Left lung (tissue), 14 donors: ENCODE measurements at places on chromosomes 12 and 14. TPM values are rescaled to one million over a fixed set of nuclear protein-coding genes. Genes with fewer than 3 reads are reported as not detected.

GRCh38 chr12:39675263-39675662, 55.7 kb upstream of the ABCD2 start:
- DNase-seq: no peak

- no peak for DNase-seq
These were observed 13.4 kb downstream of the BTG1 start for GRCh38 chr12:92132288-92132687.

NUAK1 gene
- total RNA-seq: 11.0 TPM

ANKRD33 gene
- total RNA-seq: not detected

DNA sequence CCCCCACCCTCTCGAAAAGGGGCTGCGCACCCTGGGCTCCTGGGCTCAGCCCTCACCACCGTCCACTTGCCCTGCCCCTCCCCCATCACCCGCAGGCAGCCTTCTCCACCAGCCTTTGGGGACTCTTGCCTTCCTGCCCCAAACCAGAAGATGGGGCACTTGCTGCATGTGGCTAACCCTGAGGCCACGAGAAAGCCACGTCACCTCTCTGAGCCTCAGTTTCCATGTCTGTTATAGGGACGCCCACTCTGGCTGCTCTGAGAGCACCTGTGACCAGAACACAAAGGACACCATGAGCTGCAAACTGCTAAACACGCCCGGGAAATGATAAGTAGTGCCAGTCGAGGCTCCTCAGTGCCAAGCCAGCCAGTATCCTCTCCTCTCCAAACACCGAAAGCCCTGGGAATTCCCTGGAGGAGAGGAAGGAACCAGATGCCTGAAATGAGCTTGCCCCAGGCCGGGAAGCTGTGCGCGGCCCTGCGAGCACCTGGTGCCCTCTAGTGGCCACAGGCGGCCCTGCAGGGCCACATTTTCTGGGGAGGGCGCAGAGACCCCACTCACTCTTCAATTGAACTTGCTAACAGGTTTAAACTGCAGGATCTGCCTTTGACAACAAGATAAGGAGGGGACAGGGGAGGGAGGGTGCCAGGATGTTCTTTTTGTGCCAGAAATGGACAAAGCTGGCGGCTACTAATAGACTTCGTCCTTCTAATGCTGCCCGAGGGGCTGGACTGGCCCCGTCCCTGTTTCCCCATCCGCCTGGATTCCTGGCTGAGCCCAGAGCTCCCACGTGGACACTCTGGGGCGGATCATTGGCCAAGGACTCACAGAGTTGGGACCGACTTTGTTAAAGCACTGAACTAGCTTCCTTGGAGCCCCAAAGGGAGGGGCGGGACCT, 10.2 kb upstream of the SERPINA9 start:
- peak; percentile 61 for DNase-seq

- no peak for DNase-seq
These were observed 304.7 kb upstream of the TMTC1 start for GRCh38 chr12:30088259-30088995.

LRFN5 gene
- 2.1 TPM for total RNA-seq
